ENCODE measurements at places on chromosomes 6 and 20. TPM values are rescaled to one million over a fixed set of nuclear protein-coding genes. Genes with fewer than 3 reads are reported as not detected.

The CALHM6 gene
- total RNA-seq, result 0.35 TPM

The DNPH1 gene
- 140 TPM for total RNA-seq

The MAS1 gene
- total RNA-seq, result not detected

The EEF1A2 gene
- total RNA-seq, result 20.0 TPM

The HTR1E gene
- total RNA-seq, result not detected

The ALDH8A1 gene
- total RNA-seq, result 0.14 TPM

The BMP6 gene
- 0.29 TPM for total RNA-seq

The GABRR2 gene
- 0.12 TPM for total RNA-seq

The OR12D3 gene
- total RNA-seq, result not detected

The PROKR2 gene
- not detected for total RNA-seq

The PRL gene
- not detected for total RNA-seq

The TDRD6 gene
- not detected for total RNA-seq

The HDGFL1 gene
- not detected for total RNA-seq

The DEF6 gene
- 6.0 TPM for total RNA-seq

The EXOC2 gene
- total RNA-seq, result 24.0 TPM

The DDX43 gene
- total RNA-seq, result 1.8 TPM

The OR12D2 gene
- not detected for total RNA-seq

The MOG gene
- not detected for total RNA-seq

The MICA gene
- 46.8 TPM for total RNA-seq

The SMIM26 gene
- 142 TPM for total RNA-seq

The SLC44A4 gene
- total RNA-seq, result 12.4 TPM

The ADGRF5 gene
- 0.14 TPM for total RNA-seq

The GTF3C6 gene
- total RNA-seq, result 85.0 TPM

The PRRC2A gene
- 81.2 TPM for total RNA-seq

The GSTA2 gene
- total RNA-seq, result not detected

The MYCT1 gene
- total RNA-seq, result not detected

The FILIP1 gene
- 0.07 TPM for total RNA-seq

The SLC22A3 gene
- total RNA-seq, result 4.2 TPM

The FKBP1C gene
- total RNA-seq, result 0.58 TPM

The GTSF1L gene
- total RNA-seq, result not detected

The EGFL8 gene
- 3.1 TPM for total RNA-seq

The FAM184A gene
- total RNA-seq, result 1.2 TPM

The PRR18 gene
- not detected for total RNA-seq

The EYS gene
- total RNA-seq, result 0.06 TPM

The TRMT11 gene
- total RNA-seq, result 19.7 TPM

The COX7A2 gene
- 342 TPM for total RNA-seq

The FOXA2 gene
- total RNA-seq, result not detected

The IRF4 gene
- not detected for total RNA-seq

The PRRT1 gene
- total RNA-seq, result not detected

The UST gene
- 1.1 TPM for total RNA-seq

Data from epithelial cell of proximal tubule (primary cell).